Mesothelial cell of epicardium (in vitro differentiated cells): ENCODE measurements at places on chromosomes 7 and 10.

- DNase-seq, result no peak
These were observed 1.6 kb downstream of the DPYSL4 start for GRCh38 chr10:132188331-132188730.

DNA sequence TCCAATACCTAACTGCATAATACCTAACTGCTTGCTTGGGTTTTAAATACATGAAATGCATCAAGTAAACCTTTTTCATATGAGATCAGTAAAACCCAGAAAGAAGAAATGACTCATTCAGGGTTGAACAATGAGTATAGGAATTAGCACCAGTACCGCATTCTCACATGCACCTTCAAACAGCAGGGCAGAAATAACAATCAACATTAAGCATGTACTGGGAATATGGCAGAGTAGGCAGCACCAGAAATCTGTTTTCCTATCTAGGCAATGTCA is 850.3 kb upstream of the SORCS1 start:
- no peak for DNase-seq

- no peak for DNase-seq
These were observed 37.0 kb downstream of the NRAP start for GRCh38 chr10:113626809-113627355.

DNA sequence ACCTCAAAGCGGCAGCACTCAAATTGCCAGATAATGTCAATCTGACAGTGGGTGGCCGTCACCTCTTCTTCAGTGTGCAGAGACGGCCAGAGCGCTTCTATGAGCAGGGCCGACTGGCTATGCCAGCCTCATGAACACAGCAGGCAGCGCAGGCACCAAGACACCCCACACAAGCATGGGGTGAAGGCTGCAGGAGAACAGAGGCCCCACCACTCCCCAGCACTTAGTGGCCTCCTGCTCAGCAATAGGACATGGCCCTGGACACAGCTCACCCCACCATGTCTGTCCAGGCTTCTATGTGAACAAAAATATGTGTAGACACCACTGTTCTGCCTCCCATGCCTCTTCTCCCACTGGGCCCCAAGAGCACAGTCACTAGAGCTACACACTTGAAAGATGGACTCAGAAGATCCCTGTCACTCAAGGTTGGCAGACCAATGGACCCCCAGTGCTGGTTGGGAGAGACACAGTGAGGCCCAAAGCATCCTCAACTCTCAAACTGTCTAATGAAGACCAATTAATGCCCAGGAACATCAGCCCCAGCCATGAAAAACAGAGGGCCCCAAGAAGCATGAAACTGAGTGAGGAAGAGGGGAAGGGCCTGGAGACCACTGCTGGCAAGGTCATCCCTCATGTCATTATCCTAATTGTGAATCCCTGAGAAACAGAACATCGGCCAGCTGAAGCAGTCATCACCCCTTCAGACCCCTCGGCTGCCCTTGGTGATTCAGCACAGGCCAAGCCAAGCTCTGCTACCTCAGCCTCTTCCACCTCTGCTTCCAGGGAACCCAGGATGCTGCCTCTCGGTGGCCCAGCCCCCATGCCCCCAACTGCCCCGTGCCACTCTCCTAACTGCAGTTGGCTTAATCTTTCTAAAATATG is 77.7 kb downstream of the GRID1 start:
- peak; percentile 24 for DNase-seq

DNA sequence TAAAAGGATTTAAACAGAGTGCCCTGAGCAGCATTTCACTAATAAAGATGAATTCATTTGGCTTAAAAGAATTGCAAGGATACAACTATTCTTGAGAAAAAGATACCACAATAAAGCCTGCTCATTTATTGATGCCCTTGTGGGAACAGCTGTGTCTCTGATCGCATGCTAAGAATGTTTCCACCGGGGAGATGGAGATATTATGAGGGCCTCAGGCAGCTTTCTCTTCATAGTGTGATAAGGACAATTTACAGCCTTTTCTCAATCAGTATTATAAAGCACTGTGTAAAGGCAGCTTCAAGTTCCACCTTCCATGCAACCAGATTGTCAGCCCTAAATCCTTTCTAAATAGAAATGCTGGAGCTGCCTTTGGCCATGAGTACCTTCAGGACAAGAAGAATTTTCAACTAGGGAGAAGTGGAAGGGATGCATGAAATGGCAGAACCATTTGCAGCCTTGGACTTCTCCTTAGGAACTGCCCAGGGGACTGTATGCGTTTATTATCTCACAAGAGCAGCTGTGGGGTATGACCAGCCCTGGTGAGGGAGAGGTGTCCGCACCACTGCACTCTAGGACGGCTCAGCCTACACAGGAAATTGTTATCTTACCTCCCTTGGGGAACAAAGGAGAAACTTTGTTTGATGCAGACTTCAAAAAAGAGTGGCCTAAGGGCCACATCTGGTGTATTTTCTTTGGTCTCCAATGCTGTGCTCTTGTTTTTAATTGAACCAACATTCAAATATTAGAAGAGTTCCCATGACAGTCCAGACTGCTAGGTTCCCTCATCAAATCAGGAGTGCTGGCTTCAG is 116.9 kb upstream of the PCGF5 start:
- DNase-seq, result no peak

DNA sequence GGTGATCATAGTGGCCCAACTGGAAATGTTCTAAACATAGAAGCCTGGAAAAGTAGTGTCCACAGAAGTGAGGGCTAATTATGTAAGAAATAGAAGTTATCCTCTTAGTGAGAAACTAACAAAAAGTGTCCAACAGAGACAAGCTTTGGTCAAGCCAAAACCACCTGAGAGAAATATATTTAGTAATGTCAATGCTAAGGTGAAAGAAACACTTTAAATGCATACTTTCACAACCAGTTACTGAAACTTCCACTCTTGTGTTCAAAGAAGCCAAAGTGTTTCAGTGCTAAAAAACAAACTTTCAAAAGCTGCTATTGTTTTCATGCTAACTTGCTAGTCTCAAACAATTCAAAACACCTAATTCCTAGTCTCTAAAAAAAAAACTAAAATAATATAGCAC is 18.1 kb downstream of the RAB11FIP2 start:
- no peak for DNase-seq

- no peak for DNase-seq
These were observed 28.2 kb downstream of the COL26A1 start for GRCh38 chr7:101390901-101391301.

- DNase-seq, result no peak
These were observed 5.8 kb upstream of the PRTFDC1 start for GRCh38 chr10:24958091-24958720.

DNA sequence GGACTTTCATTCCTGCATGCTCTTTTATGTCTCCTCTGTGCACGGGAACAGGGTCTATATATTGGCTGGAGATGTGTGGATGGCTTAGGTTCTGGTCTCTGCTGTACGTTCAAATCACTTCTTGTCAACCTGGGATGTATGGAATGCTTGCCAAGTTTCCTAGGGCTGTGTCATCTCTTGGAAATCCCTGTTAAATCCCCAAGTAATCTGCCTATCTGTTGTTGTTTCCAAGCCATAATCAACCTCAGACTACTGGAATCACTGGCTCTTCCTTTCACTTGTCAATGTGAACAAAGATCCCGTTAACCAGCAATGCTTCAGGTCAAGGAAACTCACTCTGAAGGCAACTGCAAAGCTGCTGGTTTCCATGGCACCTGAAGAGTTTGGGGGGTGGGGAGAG is 93.3 kb upstream of the FAM171A1 start:
- no peak for DNase-seq

GRCh38 chr10:58967551-58968388 is 208.7 kb upstream of the PHYHIPL start:
- peak; percentile 43 for DNase-seq

DNA sequence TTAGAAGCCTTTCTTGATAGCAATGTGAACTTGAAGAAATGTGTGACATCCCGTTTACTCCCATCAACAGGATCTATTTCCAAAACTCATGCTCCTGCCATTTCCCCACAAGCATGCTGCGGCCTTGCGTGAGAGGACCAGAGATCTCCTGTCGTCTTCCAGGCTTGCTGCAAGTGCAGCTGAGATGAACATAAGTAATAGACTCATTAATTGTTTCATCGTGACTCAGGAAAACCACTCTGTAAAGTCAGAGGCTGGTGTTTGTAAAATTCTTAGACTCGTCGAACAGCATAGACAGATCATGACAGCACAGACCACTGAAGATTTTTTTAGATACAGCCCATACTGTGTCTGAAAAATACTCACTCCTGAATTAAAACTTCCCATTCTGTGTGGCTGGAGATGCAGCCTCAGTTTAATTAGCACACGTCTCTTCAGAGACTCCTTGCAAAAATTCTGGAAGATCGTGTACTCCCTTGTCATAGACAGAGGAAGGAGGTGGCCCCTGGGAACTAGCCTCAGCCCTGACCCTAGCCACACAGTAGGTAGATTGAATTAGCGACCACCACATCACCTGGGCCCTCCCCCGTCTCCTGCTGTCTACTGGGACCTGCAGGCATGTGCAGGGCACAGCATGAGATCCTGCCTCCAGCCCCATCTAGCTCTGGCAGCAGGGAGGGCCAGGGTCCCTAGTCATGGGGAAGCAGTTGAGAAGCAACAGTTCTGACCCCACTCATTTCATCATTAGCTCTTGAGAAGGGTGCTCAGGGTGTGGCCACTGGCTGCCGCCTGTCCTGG is 226.0 kb downstream of the CELF2 start:
- no peak for DNase-seq

DNA sequence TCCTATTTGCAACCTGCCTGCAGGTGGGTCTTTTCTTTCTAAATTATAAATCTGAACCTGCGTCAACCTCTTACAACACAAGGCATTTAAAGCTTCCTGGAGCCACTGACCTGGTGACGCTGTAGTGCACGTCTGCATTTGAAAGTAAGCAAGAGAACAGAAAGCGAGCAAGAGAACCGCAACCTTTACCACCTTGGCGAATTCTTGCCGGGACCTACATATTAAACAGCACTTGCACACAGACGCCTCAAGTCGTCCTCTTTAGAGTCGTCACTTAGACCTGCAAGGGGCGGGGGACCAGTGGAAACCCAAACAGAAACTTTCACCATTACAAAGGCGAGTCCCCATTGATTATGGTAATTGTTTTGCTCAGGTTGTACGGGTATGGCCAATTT is 9.5 kb downstream of the GLI3 start:
- DNase-seq, result no peak

DNA sequence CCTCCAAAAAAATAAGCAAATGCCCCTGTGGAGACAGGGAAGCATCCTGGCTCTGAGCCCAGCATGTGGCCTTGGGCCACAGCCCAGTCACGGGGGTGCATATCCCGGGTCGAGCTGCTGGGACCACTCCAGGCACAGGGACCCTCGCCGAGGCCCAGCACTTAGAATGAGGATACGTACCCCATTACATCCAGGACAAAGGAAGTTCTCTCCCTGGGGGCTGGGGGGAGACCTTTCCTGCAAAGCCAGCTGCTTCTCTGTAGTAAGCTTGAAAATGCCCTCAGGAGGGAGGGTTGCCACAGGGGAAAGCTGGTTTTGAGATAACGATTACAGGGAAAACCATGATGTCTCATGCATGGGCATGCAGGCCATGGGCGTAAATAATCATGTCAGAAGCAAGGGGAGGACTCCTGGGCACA is 75.5 kb downstream of the HIPK2 start:
- DNase-seq, result no peak

DNA sequence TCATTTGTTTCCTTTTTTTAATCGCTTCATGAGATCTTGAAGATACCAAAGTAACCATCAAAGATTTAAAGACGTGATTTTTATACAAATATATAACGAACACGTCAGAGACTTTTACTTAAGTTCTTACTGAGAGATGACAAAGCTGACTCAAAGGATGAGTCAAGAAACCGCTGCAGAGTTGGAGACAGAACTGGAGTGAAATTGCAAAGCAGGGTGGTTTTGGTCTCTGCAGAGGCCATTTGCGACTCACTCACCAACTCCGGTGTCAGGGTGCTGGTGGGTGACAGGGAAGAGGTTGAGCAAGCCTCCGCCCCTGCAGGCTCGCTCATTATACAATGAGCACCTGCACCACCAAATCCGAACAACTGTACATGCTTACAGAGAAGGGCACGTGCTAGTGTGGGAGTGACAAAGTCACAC is 75.2 kb downstream of the DNAJB6 start:
- no peak for DNase-seq

DNA sequence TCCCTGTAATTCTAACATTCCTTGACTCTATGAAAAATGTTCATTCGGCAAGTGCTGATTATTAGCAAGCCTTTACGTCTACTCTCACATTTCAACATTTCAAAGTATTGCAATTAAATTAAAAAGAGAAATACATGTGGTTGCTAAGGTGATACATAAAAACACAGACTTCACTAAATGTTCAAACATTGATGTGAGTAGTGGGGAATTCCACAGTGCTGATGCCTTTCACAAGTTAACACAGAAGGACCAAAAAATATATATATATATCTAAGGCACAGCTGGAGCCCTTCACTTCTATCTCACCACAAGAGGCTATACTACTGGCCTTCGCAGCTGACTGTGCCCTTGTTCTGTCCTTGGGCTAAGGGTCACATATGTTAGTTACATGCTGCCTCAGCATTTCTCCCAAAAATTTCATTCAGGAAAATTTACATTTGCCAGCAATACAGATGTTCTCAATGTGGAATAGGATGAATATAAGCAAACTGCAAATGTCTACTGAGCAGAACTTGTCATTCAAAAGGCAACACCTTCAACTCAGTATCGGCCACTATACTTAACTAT is 13.9 kb downstream of the CTTNBP2 start:
- no peak for DNase-seq

DNA sequence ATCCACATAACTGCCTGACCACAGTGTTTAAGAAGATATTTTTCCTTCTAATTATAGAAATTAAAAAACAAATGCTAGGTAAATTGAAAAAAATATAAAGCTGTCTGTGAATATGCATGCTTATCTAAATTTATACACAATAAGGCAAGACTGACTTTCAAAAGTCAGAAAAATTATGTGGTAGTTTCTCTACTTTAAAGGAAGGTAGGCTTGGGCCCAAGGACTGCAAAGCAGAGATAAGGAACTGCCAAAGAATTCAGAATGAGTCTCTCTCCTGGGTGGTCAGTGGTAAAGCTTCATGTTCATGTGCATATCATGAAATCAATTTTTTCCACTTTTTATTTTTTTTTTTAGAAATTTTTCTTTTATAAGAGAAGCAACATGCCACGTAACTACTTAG is 998.6 kb downstream of the REEP3 start:
- DNase-seq, result no peak

GRCh38 chr7:6209340-6209739 is 63.1 kb downstream of the CYTH3 start:
- DNase-seq, result no peak

DNA sequence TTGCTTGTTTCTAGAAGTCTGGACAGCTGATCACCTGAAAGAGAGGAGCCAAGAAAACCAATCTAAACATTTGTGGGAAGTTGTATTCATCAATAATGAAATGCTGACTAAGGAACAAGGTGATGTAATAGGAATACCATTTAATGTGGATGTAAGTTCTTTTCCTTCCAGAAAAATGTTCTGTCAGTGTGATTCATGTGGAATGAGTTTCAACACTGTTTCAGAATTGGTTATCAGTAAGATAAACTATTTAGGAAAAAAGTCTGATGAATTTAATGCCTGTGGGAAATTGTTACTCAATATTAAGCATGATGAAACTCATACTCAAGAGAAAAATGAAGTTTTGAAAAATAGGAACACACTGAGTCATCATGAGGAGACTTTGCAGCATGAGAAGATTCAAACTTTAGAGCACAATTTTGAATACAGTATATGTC is 39.8 kb upstream of the ZNF37A start:
- DNase-seq, result no peak

GRCh38 chr7:102225025-102225424 is 61.6 kb upstream of the SH2B2 start:
- DNase-seq, result no peak
